CD4-positive, alpha-beta T cell treated with Interleukin-10 for 1 hour (primary cell): ENCODE measurements at places on chromosomes 12 and 14.

DNA sequence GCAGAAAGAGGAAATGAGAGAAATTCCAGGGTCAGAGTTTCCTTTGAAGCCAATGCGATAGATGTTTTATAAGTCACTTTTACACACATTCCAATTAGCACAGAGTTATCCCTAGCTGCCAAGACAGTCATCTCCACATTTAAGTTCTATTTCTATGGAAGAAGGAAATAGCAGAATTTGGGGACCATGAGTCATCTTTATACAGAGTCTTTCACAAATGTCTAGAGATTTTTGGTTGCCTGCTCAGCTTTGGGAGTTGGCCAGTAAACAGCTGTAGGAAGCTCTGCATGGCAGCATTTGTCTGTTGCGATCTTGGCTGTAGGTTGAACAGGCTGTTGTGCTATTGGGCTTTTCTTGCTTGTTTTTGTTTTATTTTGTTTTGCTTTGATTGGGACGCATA, 884.3 kb downstream of the GALC start:
- no peak for DNase-seq

- no peak for DNase-seq
Measured at GRCh38 chr14:94531187-94531586, 21.9 kb upstream of the SERPINA12 start.

DNA sequence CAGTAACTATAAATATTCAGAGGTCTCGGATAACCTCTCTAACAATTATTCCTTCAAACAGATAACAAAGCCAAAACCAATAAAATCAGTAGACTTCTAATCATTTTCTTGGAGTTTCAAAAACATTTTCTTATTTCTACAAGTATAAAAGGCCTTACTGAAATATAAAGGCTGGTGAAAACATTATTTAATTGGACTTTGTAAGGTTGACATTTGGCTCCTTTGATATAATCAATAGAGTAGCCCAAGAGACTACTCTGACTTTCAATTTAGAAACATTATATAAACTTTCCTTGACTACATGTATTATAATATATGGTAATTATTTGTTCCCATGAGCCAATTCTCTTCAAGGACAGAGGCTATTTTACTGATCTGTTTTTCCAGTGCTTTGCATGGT, 68.3 kb downstream of the OSBPL8 start:
- DNase-seq: no peak

DNA sequence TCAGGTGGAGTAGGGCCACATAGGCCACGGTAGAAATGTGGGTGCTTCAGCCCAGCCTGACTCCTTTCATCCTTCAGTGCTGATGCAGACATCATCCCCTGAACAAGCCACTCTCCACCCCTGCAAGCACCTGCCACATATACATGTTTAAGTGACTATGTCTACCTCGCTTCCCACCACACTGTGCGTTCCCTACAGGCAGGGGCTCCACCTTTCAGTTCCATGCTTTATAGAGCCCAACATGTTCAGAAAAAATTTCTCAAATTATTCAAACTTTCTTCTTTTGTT, 11.6 kb downstream of the SLC7A7 start:
- DNase-seq: no peak

GRCh38 chr12:48165089-48165981, 8.0 kb upstream of the ASB8 start:
- DNase-seq: peak; percentile 78

GRCh38 chr14:97538749-97539410, 741.7 kb downstream of the VRK1 start:
- no peak for DNase-seq

DNA sequence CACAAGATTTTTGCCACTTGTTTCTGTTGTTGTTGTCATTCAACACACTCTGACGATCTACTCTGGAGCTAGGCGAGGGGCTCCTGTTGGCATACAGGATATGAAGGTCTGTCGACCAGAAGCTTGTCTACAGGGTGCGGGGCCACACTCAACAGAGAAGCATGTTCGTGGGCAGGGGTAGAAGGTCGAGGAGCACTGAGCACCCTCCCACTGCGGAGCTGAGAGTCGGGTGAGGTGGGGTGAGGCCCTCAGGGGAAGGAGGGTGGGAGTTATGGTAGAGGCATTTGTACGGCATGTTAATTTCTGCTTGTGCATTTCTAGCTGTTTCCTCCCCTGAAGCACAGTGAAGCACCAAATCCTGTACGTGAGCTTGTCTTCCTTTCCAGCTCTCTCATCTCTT, 115.1 kb downstream of the PRMT8 start:
- DNase-seq: no peak

GRCh38 chr12:81166790-81167189, 88.9 kb downstream of the ACSS3 start:
- no peak for DNase-seq

DNA sequence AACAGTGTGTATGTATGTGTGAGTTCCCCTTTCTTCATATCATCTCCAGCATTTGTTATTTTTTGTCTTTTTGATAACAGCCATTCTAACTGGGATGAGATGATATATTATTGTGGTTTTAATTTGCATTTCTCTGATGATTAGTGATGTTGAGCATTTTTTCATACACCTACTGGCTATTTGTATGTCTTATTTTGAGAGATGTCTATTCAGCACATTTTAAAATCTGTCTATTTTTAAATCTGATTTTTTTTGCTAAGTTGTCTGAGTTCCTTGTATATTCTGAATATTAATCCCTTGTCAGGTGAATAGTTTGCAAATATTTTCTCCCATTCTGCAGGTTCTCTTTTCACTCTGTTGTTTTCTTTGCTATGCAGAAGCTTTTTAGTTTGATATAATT, 469.1 kb downstream of the FUT8 start:
- DNase-seq: no peak

DNA sequence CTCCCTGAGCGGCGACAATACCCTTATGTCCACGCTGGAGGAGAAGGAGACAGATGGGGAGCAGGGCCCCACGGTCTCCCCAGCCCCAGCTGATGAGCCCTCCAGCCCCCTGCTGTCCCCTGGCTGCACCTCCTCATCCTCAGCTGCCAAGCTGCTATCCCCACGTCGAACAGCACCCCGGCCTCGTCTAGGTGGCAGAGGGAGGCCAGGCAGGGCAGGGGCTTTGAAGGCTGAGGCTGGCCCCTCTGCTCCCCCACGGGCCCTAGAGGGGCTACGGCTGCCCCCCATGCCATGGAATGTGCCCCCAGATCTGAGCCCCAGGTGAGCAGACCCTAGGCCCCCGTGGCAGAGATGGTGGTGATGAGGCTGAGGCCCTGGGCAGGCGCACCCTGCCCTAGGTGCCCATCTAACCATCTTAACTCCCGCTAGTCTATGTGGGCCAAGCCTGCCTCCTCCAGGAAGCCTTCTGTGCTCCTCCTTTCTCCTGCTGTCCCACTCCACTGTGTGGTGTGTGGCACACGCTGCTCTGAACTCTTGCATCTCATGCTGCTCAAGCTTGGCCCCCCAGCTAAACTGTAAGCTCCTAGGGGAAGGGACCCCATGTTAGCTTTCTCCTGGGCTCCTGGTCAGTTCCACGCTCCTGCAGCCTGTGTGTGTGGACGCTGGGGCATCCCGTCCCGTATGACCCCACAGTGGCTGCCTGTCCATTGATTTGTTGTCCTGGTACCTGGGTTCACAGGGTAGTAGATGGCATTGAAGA, 12.1 kb downstream of the MCRS1 start:
- no peak for DNase-seq
